ENCODE measurements at places on chromosomes 13 and 19.

DNA sequence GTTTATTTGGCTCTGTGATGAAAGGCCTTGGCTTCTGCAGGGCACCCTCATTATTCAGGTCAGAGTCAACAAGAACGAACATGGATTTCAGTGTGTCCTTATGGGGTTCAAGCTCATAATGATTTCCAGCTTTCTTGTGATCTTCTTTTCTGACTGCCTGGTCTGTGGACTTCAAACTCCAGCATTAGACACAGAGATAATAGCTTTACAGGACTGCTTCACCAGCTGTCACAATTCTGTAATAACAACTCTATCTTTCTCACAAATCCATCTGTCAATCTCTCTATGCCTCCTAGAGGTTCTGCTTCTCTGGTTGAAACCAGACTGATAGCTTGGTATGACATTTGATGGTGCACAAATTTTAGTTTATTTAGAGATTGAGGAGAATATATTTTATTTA is 13.1 kb upstream of the SLITRK6 start:
- DNase-seq, result no peak

GRCh38 chr19:56014765-56015164 is 28.2 kb downstream of the NLRP5 start:
- DNase-seq, result no peak

DNA sequence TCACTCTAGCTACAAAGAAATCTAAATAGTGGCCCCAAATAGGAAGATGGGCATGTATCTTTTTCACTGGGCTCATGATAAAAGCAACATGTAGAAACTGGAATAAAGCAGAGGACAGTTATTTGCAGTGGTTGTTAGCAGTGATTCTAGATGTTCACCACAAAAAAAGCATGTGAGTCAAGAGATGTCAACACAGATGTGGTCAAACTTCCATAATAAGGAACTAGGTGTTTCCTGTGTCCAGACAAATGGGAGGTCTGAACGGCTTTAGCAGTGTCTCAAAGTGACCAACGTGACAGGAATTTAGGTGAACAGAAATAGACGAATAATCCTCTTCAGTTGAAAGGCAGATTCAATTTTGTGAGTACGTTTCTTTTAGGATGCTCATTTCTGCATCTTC is 162.7 kb downstream of the TBC1D4 start:
- DNase-seq, result no peak

DNA sequence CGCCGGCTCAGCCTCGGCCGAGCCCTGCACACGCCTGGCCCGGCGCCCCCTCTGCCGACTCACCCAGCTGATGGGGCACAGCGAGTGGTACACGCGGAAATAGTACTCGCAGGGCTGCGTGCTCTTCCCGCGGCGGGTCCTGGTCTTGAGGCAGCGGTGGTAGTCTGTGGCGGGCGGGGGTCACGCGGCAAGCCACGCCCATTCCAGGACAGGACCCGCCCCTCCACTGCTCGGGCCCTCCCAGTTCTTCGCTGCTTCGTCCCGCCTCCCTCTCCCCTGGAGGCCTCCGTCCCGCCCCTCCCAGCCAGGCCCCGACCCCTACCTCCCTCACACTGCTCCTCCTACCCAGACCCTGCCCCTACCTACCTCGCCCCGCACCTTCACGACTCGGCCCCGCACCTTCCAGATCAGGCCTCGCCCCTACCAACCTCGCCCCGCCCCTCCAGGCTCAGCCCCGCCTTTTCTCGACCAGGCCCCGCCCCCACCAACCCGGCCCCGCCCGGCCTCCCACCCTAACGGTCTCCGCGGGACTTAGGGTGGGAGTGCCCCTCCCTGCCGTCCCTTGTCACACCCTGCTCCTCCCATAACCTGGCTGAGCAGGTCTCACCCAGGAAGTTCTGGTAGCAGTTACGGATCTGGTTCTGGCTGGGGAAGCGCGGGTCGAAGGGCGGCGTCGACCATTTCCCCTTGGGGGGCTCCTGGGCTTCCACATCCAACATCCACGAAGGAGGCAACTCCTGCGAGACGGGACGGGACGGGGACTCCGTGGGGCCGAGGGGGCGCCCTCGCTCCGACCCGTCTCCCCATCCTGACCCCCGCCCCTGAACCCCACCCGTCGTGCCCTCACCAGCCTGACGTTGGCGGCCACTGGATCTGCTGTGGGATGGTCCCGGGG is 469 bp downstream of the COX6B2 start:
- no peak for DNase-seq

- DNase-seq, result no peak
Measured at GRCh38 chr13:20370815-20371421, 138.8 kb upstream of the GJB6 start.

DNA sequence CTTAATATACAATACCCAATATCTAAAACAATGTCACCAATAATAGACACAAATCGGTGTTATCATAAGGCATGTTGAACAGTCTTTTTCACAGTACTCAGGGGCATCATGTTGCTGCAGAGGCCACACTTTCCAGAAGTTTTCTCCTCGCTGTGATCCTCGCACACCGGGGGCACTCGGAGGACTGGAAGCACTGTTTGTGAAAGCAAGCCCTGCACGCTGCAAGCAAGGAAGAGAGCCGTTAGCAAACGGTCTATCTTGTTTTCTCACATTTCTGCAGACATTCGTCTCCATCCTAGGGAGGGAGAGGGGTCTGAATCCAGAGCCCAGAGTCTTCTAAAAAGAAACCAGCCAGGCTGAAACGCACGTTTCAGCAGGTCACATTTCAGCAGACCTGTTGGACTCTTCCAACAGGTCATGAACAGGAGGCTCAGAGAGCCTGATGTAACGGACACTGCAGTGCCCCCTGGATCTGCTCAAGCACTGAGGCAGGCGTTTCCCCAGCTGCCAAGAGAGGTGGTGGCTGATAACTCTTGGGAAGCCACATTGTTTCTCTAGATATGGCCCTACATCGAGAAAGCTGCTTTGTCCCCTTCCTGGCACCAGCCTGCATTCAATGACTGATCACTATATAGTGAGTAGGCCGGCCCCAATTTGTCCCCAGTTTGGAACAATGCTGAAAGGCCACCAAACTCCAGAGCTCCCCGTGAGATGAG is 43.6 kb downstream of the RUBCNL start:
- DNase-seq, result no peak

DNA sequence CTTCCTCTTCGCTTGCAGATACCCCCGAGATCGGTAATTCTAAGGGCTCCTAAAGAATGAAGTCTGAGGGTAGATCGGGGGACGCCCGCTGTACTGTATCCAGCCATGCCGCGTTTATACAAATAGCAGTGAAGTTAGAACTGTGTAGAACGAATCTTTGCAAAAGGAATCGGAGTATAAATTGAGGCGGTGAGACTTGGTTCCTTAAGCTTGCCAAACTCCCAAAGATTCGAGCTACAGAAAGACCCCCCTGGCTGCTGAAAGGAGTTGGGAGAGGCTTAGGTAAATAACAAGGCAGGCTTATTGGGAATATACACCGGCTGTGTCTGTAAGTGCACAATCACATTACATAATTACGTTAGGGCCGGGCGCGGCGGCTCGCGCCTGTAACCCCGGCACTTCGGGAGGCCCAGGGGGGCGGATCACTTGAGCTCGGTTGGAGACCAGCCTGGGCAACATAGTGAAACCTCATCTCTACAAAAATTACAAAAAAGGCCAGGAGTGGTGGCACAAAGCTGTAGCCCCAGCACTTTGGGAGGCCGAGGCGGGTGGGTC is 12.2 kb downstream of the TMEM160 start:
- DNase-seq, result no peak

- no peak for DNase-seq
Measured at GRCh38 chr13:27962128-27962841, 6.8 kb downstream of the CDX2 start.

- no peak for DNase-seq
Measured at GRCh38 chr13:41231786-41232185, 31.6 kb downstream of the MTRF1 start.

- no peak for DNase-seq
Measured at GRCh38 chr13:73321043-73321442, 262.2 kb downstream of the KLF5 start.

GRCh38 chr13:27975564-27976361 is 6.6 kb upstream of the CDX2 start:
- no peak for DNase-seq

- no peak for DNase-seq
Measured at GRCh38 chr19:40707615-40708014, 9.1 kb downstream of the COQ8B start.

DNA sequence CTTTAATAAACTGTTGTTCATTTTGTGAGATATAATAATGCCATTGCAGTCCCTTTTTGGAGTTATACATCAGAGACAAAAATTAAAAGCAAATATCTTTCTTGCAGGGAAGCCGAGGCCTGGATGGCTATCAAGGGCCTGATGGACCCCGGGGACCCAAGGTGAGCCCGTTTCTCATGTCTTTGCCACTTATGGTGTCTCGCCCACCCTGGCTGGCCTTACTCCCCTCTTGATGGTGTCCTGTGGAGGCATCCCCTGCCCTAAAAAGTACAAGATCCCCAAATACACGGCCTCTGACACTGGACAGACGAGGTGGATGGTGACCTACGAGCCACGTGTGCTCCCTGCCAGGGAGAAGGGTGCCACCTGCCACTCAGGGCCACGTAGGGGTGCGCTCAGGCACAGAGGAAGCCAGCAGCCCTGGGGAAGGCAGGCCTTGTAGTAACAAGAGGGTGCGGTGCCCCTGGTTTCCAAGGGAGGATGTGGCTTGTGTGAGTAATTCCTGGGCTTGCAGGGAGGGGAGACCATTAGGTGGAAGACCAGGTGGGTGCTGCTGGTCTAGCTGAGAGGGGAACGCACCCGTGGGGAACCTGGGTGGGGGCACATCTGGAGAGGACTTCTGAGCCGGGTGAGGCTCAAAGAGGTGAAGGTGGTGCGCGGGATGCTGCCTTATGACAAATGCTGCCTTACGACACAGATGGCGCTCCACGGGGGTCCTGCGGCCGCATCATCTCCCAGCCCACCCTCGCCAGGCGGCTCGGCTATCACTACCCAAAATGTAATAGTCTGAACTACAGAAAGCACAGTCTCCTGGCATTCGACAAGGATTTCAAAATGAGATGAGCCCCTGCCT is 115.6 kb downstream of the RAB20 start:
- DNase-seq, result no peak

DNA sequence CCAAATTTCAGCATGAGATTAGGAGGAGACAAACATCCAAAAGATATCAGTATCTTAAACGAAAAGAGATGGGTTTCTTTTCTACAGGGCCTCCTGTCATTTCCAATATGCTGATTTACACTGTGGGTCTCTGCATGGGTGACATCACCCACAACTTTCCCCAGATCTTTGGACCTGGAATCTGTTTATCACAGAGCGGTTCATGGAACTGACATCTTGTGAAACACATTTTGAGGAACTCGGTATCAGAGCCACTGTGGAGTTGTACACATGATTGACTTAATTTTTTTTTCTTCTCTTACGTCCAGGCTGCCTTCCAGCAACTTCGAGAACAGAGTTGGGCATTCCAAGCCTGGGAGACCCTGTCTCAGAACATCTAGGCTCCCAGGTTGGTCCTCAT is 80.2 kb upstream of the SERP2 start:
- DNase-seq, result no peak

DNA sequence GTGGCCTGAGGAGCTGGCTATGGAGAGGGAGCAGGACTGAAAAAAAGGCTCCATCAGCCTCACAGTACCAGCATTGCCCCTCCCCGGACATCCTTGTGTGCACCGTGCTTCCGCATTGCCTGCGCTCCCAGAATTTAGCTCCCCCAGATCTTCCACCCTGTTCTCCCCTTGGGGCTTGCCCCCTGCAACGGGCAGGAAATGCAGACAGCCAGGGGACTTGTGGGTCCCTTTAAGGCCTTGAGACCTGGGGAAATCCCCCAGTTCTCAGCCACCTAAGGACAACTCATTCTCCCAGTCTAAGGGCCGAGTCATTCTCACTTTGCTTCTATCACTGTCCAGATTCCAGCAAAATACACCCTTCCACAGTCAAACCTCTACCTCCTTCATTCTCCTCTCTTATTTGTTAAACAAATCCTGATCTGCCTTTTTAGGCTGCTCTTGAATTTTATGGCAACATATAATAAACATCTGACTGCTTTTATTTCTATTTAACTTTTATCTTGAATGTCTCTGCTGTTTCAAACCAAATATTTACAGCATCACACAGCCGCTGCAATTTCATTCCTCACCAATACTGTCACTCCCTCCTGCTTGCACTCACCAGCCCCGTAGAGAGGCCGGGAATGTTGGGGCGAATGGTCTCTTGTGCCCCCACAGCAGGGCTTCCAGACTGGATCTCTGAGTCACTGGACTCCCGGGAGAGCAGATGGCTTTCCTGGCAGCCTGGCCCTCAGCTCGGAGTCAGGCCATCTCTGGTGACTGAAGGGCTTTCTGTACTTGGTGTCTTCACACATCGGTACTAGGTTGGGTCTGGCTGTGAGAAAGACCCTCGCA is 221.9 kb downstream of the TSHZ3 start:
- no peak for DNase-seq

DNA sequence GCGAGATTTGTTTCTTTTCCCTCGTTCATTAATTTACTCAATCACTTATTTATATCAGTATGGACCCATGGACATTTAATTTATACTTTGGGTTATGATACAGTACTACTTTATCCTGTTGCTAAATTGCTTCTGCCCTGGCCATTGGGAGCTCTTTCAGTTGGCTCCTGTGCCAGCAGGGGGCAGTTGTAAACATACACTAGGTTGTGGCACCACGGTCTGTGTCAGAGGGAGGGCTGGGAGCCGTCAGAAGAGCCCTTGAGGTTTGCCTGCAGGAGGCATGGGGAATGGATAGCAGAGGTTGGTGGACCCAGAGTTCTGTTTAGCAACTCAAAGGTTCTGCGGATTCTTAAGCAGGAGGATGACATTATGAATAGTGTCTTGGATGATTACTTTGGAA is 94.3 kb downstream of the ERCC5 start:
- DNase-seq, result no peak

DNA sequence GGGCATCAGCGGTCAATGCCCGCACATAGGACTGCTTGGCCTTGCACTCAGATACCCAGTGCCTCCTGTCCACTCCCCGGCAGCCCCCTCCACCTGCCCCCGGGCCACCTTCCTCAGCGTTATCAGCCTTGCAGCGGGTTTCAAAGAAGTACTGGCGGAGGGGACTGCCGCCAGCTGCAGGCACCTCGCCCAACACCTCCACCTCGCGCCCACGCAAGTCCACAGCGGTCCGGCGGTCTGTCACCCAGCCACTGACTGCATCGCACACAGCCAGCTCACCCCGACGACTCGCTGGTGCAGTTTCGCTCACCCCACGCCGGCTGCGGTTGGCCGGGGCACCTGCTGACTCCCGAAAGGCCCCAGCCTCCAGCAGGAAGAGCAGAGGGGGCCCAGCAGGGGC is 3.2 kb downstream of the NTF4 start:
- no peak for DNase-seq

- DNase-seq, result no peak
Measured at GRCh38 chr19:58181902-58182576, 822 bp upstream of the ZNF274 start.

DNA sequence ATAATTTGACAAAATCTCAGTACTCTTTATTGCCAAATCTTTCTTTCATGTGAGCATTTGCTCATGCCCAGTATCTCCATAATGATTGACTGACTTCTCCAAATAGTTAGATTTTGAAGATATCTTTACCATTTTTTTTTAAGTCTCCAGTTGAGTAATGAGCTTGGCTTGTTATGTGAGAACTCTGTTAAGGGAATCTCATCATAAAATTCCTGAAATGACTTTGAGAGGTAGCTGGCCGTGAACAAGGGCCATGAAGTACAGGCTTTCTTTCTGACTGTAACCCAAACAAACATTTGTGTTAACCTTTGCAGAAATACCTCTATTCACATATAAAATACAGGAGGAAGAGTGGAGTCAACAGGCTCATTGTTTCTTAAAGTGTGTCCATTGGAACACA is 449.7 kb downstream of the IRS2 start:
- peak; percentile 80 for DNase-seq

- no peak for DNase-seq
Measured at GRCh38 chr13:90933097-90933826, 414.2 kb upstream of the MIR17HG start.

GRCh38 chr19:5149508-5149907 is 180.6 kb downstream of the KDM4B start:
- DNase-seq, result no peak
